Effector CD4-positive, alpha-beta T cell (primary cell): ENCODE measurements at places on chromosomes 5 and 9.

DNA sequence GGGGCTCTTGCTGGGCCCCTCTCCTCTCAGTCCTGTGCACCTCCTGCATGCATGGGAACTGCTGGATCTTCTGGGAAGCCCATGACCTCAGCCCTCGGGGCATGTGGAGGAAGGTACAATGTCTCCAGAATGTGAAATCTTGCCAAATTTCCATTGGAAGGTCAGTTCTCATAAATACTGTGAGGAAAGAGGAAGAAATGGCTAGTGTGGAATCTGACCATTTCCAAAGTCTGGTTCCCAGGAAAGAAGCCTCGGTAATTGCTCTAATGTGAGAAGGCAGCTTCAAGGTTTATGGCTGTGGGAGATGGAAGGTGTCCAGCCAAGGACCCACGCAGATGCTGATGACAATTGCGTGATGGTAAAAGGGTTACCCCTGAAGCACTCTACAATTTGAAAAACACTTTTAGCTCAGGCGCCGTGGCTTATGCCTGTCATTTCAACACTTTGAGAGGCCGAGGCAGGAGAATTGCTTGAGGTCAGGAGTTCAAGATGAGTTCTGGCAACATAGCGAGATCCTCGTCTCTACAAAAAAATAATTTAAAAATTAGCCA is 8.1 kb upstream of the IL17B start:
- DNase-seq = no peak

DNA sequence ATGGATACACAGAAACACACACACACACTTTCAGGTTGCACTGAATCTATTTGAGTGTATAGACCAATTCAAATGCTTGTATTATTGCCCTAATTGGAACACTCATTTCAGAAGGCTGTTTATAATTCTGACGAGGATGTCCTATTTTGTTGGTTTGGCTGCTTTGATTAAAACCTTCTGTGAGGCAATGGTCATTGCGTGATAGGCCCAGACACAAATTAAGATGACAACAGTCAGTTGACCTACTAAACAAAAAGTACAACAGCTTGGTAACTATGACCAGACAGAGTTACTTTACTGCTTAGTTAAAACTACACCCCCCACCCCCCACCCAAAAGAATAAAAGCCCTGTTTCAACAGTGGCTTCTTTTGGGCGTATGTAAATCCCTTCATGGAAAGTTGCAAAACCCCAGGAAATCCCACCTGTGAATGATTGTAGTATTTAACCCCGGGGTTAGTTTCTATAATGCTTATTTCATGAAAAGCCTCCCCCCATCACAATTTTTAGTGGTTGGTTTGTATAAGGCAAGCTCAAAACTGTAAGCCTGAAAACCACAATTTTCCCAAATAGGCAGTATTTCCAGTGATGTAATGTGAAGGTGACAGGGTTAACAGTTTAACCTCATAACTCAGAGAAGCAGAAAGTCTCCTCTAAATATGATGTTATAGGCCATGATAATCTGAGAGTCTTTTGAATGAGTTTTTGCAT is 340.8 kb downstream of the FGF10 start:
- no peak for DNase-seq

DNA sequence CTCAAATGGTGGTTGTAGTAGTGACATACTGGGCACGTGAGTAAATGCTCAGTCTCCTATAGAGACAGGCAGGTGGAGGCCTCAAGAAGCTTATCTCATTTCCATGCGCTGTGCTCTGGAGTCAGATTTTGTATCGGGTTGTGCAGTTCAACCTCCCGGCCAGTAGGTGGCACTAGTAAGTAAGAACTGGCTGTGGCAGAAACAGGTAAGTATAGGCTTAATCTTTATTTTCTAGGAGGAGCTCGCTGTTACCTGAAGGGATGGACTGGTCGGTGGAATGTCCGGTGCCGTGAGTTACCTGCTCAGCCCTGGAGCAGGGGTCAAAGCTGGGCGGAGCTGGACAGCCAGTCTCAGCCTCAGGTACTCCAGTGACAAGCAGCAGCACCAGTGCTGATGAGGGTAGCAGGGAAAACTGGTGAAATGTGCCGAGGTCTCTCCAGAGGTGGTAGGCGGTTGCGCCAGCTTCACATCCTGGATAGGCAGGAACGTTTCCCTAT is 880.1 kb upstream of the SEMA6A start:
- peak; percentile 9 for DNase-seq

- DNase-seq = no peak
Observed at GRCh38 chr5:51185850-51186329, 197.4 kb upstream of the ISL1 start.

- DNase-seq = no peak
Observed at GRCh38 chr5:124669956-124670721, 76.3 kb downstream of the ZNF608 start.

DNA sequence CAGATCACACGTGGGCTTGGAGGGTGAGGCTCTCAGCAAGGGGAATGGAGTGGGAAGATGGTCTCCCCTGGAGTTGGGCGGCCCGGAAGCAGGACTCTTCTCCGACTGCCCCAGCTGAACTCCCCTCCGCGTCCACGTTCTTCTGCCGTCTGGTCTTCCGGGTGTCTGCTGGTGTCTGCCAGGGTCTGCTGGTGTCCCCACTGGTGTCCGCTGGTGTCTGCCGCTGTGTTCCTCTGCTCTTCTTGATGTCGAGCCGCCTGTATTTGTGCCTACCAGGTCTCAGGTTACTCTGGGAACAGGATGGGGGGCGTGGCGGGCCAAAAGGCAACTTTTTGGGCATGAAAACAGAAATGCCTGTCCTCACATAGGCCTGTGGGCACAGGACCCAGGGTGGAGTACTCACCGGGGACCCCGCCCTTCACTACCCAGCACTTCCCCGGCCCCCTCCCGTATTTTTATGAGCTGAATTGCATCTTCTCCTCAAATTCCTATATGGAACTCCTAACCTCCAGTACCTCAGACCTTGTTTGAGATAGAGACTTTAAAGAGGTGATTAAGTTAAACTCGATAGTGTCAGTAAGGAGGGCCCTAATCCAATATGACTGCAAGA is 675.4 kb downstream of the SEMA5A start:
- DNase-seq = no peak

GRCh38 chr5:116305899-116306298 is 221.1 kb downstream of the COMMD10 start:
- DNase-seq = no peak

DNA sequence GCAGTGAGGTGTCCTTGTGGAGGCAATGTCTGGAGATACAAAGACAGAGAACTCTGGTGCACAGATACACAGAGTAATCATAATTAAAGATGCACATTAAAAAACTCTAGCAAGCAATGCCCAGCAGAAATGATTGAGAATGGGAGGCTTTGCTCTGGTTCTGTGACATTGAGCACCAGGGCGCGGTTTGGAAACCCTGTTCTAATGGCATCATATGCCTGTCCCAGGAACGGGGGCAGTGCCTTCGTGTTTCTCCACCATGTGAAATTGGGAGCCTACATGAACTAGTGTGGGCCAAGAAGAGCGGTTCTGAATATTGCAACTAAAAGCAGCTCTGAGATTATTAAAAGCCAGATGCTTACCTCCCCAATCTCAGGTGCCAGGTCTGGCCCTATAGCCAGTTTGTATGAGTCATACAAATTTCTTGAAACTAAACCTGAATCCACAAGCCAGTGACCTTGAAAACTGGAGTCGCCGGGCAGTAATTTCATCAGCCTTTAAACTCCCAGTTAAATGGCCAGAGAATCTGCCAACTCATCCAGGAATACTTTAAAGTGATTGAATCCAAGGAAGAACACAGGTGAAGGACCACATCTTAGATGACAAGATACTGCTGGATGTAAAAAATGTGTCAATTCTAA is 22.2 kb upstream of the CTSL start:
- no peak for DNase-seq

GRCh38 chr5:54882101-54882500 is 103.3 kb downstream of the ESM1 start:
- no peak for DNase-seq

- no peak for DNase-seq
Observed at GRCh38 chr9:83996126-83996525, 15.5 kb downstream of the RMI1 start.

DNA sequence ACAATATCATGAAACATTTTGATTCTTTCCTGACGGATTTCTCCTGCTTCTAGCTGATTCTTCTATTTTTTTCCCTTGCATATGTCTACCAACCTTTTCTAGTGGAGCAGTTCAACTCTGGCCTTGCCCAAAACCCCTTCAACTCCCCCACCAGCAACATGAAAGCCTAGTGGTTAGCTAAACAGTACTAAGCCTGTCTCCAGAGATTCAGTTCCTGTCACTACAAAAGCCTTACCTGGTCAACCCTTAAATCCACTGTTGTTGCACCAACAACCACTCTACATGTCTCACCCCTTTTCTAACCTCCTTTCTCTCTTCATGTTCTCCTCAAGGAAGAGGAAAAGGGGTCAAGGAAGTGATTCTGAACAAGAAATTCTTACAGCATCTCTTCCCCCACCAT is 74.8 kb upstream of the PIK3R1 start:
- DNase-seq = no peak

DNA sequence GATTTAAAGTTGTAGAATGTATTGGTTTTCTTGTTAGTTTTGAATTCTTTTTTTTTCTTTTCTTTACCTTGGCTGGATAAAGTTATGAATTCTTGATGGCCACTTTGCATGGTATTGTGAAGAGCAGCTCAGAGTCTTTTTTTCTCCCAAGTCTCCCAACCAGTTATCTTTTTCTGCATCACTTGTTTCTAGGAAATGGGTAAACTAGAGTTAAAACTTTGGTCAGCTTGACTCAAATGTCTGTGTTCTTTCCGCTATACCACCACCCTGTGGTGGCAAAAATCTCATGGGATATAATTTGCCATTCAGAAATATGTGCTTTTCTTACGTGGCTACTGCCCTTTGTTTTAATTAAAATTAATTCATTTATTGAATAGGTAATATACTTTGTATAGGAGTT is 113.2 kb downstream of the UNC13B start:
- DNase-seq = no peak

GRCh38 chr5:11449217-11449616 is 455.0 kb downstream of the CTNND2 start:
- no peak for DNase-seq

DNA sequence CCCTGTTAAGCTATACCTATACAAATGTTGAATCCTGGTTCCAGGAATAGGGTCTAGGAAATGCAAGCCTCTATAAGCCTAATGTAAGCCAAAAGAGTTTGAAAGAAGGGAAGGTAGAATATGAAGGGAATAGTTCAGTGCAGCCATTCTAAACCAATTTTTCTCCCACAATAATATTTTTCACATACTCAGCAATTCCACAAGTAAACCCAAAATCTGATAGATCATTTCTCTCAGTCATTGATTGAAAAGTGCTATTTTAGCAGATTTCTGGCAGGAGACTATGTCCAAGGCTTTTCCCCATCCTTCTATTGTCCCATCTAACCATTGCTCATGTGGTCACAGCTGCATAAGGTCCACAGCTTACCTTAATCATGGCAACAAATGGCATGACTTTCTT is 20.7 kb upstream of the PLAC8L1 start:
- DNase-seq = no peak

DNA sequence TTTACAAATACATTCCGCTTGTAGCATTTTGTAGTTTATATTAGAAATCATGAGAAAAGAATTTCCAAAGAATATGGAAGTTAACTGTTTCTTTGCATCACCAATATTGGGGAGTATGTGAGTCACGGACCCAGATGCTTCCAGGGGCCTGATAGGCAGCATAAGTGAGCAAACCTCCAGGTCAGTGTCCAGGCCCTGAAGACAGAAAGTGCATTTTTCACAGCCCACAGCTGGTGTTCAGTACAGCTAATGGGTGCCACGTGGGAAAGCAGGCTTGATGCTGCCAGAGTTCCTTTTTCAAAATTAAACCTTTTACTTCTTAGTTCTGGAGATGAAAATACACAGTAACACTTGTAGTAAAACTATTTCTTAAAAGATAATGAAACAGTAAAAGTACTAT is 454.4 kb upstream of the ACTBL2 start:
- no peak for DNase-seq

- DNase-seq = no peak
Observed at GRCh38 chr9:95696701-95697100, 178.8 kb upstream of the ERCC6L2 start.

GRCh38 chr5:40619421-40619820 is 60.3 kb upstream of the PTGER4 start:
- DNase-seq = no peak

- no peak for DNase-seq
Observed at GRCh38 chr5:78823196-78823595, 161.9 kb downstream of the ARSB start.

DNA sequence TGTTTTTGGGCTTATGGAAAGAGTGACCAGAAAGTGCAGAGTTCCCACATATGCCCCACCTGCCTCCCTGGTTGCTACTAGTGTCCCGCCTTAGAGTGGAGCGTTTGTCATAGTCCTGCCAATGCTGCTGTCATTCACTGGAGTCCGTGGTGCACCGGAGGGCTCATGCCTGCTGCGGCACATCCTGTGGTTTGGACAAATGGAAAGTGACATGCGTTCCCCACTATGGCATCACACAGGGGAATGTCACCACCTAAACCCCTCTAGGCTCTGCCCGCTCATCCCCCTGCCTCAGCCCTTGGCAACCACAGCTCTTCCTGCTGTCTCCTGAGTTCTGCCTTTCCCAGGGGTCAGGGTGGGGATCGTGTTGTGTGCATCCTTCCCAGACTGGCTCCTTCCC is 29.2 kb downstream of the IRX4 start:
- no peak for DNase-seq

GRCh38 chr5:87054821-87055220 is 212.9 kb upstream of the RASA1 start:
- no peak for DNase-seq

DNA sequence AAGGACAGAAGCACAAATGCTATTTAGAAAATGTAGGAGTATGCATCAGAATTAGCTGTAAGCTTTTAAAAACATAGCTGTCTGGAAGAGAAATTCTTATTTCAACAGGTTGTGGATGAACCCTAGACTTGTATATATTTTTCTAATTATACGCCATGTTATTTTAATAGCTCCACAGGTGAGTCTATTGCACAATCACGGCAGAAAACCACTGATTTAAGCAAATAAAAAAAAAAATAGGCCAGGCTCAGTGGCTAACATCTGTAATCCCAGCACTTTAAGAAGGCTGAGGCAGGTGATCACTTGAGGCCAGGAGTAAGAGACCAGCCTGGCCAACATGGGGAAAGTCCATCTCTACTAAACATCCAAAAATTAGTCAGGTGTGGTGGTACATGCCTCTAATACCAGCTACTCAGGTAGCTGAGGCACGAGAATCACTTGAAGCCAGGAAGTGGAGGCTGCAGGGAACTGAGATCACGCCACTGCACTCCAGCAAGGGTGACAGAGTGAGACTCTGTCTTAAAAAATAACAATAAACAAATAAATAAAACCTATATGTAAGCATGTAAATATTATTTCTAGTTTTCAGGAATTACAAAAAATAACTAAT is 11.7 kb downstream of the TRIM23 start:
- no peak for DNase-seq

GRCh38 chr5:96962540-96962991 is 26.7 kb downstream of the LNPEP start:
- no peak for DNase-seq

DNA sequence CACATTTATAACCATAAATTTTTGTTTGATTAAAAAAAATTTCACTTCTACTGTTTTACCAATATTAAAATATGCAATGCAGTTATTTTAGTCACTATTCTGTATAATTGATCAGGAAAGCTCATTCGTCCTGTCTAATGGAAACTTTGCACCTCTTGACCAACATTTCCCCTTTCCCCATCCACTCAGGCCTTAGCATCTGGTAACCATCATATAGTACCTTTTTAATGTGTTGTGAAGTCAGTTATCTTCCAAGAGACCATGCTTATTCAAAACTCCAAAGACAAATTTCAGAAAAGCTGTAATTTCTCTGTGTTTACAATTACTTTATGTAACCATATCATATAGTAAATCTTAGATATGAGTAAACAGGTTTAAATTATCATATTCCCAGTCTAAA is 145.9 kb downstream of the CTNND2 start:
- no peak for DNase-seq
